ENCODE measurements at places on chromosomes 6 and 20. TPM values are rescaled to one million over a fixed set of nuclear protein-coding genes. Genes with fewer than 3 reads are reported as not detected.
A peak's percentile ranks its signal among the peaks of the same experiment; 100 is the strongest.

The PSMB1 gene
- polyA plus RNA-seq, result 216 TPM

The POPDC3 gene
- 0.27 TPM for polyA plus RNA-seq

DNA sequence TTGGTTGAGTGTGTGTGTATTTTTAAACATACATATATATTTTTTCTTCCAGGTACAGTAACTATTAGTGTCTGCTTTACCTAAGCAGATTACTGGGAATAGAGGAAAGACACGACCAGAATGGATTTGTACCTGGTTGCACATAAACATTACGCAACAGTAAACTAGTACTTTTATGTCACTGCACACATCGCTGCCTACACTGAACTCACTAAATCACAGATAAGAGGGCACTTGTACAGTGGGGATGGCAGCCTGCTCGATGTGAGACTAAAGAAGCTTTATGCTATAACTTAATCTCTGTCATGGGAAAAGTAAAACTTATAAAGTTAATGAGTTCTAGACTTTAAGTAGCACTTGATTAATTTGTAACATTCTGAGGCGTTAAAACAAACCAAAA lies 89.5 kb upstream of the SIM1 start:
- DNase-seq, result no peak

DNA sequence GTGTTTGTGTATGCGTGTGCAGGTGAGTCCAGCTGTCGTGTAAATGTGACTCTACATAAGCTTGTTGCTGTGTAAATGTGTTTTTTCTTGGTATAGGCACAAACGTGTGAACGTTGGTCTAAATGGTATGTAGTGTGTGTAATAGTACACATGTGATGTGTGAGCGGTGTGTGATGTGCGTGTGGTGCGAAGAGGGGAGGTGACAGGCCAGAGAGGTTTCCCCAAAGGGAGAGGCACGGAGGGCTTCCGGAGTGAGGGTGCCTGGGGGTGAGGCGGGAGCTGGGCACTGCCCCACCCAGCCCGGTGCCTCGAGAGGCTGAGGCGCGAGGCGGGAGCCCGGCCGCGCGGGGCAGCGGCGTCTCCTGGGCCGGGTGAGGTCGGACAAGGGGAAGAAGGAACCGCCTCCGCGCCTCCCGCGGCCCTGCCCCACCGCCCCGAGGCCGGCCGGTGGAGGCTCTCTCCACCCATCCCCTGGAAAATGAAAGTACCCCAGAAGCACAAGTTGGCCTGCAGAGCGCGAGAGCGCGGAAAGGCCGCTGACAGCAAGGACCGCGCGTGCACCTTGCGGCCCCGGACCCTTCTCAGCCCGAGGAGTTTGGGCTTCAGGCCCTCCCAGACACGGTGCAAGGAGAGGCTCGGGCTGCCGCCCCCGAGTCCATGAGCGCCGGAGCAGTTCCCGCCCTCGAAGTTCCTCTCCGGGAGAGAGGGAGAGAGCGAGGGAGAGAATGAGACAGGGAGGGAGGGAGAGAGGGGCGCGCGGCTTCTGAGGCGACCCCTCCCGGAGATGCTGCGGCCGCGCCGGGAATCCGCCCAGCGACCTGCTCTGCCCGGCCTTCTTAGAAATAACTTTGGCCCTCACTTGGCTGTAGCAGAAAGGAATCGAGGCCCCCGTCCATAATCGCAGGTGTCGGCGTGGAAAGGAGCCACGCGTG lies 43.2 kb upstream of the OSTM1 start:
- no peak for DNase-seq

The ME1 gene
- 2.5 TPM for polyA plus RNA-seq

DNA sequence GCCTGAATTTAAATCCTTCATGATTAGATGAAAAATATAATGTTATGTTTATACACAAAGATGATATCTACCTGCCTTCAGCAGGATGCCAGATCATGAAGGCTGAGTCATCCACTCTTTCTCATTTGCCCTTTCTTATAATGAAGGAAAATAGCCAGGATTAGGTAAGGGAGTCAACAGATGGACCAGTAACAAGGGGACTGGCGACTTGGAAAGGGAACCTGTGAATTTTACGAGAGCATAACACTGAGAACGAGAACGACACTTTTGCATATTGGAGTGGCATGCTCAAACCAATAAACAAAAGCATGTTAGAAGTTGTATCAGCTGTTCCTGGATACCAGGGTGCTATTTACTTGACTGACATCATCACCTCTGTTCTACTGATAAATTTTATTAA lies 154.0 kb downstream of the LAMP5 start:
- no peak for DNase-seq

The RGL2 gene
- polyA plus RNA-seq, result 119 TPM

- peak; percentile 73 for DNase-seq
Measured at GRCh38 chr20:52083627-52084232, 107.8 kb downstream of the ZFP64 start.

DNA sequence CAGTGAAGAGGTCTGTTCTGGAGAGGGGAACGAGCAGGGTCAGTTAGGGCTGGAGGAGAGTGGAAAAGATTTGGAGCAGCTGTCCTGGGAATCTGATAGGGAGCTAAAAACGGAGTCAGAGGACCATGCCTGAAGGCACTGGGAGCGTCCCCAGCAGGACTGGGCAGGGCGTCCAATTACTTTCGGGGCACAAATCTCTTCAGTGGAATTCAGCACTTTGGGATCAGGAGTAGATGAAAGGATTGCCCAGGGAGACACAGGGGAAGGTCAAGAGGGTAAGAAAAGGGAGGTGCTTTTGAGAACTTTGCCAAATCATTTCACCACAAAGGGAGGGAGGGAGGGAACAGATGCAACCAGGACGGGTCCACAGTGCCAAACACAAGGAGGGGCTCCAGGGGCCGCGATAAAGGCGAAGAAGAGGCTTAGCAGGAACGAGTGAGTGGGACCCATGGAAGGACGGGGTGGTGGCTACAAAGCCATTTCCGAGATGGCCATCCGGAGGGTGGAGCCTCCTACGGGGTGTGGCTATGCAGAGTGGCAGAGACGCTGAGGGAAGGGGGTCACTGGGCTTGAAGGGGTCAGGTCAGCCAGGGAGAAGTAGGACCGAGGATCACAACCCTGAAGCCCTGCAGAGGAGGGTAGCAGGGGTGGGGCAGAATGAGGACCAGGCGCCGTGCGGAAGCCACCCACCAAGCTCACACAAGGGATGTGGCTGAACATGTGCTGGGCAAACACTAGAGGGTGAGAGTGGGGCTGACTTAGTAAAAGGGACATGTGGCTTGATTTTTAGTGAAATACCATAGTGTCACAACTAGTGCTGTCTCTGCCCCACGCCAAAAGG lies 180.0 kb upstream of the RREB1 start:
- DNase-seq, result no peak

DNA sequence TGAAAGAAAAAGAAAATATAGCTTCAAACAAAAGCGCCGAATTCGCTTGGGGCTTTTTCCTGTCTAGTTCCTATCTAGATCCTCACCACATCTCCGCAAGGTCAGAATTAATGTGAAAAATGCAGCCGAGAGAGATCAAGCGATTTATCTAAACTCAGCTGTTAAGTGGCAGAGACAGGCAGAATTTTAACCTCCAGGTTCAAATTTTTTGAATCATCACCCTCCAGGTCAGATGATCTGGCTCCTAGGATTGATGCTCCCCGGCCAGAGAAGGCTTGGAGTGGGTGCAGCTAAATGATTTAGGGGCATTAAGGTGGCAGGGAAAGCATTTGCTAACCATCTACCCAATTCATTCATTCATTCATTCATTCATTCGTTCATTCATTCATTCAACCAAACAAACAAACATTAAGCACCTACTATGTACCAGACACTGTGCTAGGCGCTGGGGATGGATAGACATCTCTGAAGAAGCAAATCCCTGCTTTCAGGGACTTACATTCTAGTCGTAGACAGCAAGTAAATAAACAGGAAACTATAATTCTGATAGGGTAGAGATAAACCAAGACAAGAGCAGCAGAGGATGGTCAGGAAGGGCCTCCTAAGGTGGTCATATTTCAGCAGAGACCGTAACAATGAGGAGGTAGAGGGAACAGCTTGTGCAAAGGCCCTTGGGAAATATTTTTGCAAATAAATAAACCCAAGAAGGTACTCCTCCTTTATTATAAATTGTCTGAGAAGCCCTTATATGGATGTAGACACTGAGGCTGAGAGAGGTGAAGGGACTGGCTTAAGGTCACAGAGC lies 672 bp upstream of the UBE2V1 start:
- DNase-seq, result no peak

The NRSN1 gene
- polyA plus RNA-seq, result 1.1 TPM

GRCh38 chr20:36937402-36937770 lies 14.1 kb downstream of the SAMHD1 start:
- DNase-seq, result no peak

The NUS1 gene
- 59.1 TPM for polyA plus RNA-seq

GRCh38 chr6:1175877-1176276 lies 136.0 kb upstream of the FOXQ1 start:
- DNase-seq, result no peak

The HAO1 gene
- not detected for polyA plus RNA-seq

- DNase-seq, result no peak
Measured at GRCh38 chr20:9508240-9508661, 6.1 kb upstream of the LAMP5 start.

DNA sequence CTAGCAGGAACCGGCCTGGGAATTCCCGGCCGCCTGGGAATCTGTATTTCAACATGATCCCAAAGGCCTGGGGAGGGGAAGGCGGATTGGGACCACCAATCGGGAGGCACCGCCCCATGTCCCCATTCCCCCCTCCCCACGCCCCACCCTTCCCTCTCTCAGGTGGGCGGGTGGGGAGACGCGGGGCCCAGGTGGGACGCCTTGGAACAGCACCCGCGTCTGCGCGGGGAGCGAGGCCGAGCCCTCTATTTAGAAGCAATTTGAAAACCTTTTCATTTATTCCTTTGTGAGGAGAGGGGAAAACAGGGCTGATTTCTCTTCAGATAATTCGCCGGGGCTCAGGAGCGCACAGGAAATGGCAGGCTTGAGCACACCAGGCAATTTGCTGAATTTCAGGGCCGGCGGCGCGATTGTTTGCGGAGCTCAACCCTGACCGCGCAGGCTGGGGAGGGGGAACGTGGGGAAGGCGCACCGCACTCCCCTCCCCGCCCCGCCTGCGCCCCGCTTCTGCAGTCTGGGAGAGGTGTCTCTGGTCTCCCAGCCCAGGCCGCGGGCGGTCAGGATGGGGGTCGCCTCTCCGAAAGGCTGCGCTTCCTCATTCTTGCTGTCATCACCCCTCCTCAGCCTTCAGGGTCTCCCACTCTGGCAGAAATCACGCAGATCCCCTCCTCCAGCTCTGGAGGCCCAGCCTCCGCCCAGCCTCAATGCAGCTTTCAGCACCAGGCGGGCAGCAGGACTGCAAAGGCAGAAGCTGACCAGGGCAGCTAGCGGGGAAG lies 170.0 kb downstream of the GRM4 start:
- DNase-seq, result no peak

DNA sequence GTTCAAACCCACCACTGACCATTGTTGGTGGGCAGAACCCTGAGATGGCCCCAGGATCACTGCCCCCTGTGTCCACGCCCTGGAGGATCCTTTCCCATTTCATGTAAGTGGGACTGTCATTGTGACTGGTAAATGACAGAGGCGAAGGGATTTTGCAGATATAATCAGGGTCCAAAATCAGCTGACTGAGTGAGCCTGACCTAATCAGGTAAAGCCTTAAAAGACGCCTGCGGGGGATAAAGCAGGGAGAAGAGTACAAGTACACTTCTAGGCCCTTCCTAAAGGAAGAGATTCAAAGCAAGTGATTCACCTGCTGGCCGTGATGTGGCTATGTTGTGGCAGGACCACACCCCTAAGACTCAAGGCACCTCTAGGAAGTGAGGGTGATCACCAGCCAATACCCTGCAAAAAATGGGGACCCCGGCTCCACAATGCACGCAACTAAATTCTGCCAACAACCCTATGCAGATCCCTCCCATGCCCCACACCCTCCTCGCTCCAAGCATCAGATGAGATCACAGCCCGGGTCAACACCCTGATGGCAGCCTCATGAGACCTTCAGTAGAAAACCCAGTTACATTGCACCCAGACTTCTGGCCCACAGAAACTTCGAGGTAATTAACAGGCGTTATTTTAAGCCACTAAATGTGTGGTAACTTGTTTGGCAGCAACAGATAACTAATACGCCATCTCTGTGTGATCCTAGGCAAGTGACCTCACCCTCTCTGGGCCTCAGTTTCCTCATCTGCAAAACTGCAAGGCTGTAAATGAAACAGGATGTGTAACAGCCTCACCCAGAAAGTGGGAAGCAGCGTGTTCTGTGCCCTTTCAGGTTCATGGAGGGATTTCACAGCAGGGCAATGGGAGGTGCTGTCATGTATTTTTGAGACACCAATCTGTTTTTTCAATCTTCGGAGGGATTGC lies 11.3 kb downstream of the PREX1 start:
- DNase-seq, result no peak

DNA sequence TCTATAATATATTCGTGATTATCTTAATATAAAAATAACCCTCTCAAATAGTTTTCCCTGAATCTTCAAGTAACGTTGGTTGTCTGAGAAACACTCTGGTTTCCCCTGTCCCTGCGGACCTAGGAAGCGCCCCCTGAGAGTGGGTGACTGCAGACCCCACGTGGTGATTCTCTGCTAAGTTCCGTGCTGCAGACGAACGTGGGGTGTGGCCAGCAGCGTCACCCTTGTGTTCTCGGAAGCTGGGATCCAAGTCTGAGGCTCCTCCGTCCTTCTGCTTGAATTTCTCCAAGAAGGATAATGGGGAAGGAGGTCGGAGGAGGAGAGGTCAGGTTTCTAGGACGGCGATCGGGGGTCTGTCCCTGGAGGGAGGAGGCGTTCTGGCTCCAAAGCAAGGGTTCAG lies 16.6 kb upstream of the MAP1LC3A start:
- no peak for DNase-seq

DNA sequence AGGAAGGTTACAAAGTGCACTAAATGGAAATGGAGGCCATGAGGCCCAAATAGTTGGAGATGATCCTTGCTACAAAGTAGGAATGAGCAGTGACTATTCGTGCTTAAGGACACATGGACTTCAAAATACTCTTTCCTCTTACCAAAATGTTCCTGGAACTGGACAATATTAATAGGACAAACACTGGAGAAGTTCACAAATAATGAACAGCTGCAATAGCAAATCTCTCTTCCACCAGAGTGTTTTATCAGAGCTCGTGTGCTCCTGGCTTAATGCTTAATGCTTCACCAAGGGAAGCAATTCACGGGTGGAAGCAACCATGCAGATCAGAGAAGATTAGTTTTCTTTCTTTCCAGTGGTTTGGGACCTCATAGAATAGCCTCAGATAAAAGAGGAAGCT lies 435.4 kb downstream of the BCKDHB start:
- DNase-seq, result no peak
